Skeletal muscle cell (primary cell): ENCODE measurements at places on chromosomes 16 and 17.
A peak's percentile ranks its signal among the peaks of the same experiment; 100 is the strongest.

DNA sequence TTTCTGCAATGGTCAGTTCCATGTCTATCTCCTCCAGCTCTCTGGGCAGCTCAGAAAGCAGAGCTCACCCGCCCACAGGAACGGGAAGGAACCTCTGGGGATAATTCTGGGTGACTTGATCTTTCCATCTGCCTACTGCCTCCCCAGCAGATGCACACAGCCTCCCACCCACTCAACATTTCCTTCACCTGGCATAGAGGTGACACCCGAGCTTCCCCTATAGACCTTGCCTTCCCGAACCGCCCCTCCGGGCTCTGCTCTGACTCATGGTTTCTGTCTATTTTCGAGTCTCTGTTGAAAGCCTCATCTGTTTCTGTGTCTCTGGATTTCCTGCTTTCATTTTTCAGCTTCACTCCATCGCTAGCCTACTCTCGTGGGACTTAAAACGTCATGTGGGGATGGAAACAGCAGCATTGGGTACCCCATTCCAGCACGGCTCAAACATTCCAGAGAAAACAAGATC lies 11.4 kb downstream of the GGA3 start:
- no peak for DNase-seq

DNA sequence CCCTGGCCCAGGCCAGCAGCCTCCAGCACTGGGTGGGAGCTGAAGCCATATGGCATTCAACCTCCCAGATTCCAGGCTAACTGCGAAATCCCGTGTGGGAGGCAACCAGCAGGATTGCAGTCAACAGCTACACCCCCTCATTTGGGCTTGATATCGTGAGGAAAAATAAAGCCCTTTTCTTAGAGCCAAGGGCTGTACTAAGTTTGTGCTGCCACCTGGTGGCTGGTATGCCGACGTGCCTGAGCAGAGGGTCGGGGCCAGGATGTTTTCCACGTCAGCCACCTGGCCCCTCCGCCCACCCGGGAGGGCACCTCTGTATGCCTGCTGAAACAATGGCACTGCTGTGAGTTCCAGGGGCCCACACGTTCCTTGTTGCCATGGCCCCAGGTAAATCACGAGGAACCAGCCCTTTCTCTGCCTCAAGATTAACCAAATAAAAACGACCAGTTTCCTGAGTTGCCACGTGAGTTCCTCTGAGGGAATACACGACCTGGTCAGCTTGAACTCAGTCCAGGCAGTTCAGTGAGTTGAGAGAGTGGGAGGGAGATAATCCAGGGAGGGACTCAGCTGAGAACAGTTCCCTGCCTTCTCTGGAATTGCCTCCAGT lies 9.0 kb downstream of the TMEM98 start:
- peak; percentile 39 for DNase-seq

GRCh38 chr17:75996665-75997590 lies 3.7 kb upstream of the CDK3 start:
- DNase-seq = no peak

- no peak for DNase-seq
These were observed 3.4 kb upstream of the CSHL1 start for GRCh38 chr17:63914471-63914870.

DNA sequence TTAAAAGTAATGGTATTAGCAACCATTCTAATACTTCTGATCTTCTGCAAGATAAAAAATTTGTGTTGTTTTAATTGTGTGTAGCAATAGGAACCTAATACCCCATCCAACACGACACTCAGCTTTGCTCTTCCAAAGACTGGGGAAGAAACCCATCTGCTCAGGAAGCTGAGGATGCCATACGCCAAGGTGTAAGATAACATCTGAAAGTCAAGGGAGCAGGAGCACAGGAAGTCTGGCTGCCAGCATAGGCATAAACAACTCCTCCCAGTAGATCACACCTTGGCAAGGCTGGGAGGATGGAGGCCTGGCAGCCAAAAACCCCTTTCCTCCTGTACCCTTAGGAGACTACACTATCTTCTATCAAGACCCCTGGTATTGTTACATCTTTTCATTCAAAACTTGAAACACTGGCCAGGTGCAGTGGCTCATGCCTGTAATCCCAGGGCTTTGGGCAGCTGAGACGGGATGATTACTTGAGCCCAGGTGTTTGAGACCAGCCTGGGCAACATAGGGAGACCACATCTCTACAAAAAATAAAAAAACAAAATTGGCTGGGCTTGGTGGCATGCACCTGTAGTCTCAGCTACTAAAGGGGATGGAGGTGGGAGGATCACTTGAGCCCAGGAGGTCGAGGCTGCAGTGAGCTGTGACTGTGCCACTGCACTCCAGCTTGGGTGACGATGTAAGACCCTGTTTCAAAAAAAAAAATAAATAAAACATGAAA lies 5.7 kb upstream of the SPHK1 start:
- DNase-seq = no peak

DNA sequence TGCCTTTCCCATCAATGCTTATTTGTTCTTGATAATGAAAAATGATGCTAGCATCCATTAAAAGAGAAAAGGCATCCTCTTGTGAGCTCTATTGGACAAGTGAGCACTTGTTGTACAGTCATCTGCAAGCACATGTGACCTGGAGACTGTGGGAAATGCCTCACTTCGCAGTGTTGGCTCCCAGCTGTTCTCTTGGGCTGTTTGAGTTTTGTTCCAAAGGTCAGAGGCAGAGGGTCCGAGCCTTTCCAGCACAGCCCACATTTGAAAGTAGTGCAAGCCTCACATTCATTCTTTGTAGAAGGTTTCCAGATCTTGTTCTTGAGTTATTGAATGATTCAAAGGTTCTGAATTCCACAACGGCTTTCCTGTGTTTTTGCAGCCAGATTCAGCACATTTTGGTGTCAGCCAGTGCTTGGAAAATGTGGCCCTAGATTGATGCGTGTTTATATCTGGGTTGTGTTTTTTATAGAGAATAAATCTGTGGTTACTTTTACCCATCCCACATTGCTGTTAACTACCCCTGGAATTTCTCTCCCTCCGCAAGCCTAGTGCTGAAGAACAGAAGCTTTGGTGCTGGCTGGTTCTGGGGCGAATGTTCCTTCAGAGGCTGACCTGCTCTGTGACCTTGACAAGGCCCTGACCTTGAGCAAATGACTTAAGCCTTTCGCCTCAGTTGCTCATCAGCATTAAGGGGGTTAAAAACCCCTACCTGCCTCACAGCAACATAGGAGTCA lies 49.8 kb downstream of the CDH1 start:
- peak; percentile 15 for DNase-seq

DNA sequence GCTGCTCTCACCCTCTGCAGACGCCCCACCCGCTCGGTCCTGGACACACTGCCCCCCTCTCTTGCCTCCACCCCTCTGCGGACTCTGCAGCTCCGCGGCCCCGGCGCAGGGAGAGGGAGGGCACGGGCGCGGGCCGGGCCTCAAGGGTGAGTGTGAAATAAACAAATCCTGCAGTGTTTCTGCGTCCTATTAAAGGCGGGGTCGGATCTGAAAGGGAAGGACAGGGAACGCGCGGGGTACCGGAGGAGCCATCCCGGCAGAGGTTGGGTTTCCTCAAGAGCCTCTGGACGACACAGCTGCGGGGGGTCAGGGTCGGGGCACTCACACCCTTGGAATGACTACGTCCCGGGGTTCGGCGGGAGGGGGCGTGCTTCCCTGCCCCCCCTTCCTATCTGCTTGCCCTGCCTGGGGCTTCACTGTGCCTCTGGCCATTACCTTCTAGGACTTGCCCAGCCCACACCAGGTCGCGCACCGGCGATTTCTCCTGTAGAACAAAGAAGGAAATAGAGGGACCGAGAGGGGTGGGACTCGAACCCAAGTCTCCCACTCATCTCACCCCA lies 466 bp upstream of the HSF4 start:
- no peak for DNase-seq

DNA sequence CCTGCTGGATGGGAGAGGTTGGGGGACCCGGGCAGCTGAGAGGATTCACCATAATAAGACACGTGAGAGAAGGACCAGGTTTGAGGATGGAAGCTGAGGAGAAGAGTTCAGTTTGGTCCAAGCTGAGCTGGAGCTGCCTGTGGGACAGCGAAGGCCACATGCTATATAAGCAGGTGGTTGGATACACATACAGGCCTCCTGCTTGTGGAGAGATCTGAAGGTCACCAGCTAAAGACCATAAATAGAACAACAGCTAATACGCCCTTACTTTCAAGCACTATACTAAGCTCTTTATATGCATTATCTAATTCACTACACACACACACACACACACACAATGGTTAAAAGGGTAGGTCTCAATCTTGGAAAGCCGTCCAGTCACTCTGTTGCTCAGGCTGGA lies 32.1 kb downstream of the DUSP14 start:
- DNase-seq = no peak

DNA sequence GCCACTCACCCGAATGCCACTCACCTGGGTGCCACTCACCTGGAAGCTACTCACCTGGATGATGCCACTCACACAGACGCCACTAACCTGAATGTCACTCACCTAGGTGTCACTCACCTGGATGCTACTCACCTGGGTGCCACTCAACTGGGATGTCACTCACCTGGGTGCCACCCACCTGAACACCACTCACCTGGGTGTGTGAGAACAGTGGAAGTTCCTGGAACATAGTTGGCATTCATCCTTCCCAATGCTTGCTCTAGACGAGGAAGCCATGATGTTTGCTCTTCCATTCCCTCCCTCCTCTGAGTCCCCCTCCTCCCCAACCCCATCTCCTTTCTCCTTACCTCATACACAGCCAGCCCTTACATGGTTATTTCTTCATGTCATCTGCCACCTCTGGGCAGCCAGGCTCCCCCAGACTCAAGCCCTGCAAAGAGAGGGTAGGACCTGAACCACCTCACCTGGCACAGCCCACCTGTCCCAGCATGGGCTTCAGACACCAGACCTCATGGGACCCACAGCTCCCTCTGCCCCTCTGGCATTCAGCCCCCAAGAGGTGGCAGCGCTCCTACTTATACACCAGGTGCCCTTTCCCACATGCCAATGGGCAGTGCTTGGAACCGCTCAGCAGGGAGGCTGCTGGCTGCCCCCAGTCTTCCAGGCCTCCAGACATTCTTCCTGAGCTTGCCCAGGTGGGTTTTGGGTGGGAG lies 171.8 kb upstream of the FOXF1 start:
- DNase-seq = no peak

GRCh38 chr16:50086176-50086575 lies 20.4 kb downstream of the HEATR3 start:
- DNase-seq = no peak

GRCh38 chr17:16470265-16470664 lies 21.7 kb downstream of the LRRC75A start:
- no peak for DNase-seq

GRCh38 chr16:11737713-11738112 lies 4.9 kb downstream of the TXNDC11 start:
- DNase-seq = no peak

- DNase-seq = no peak
These were observed 270.0 kb downstream of the SLC39A11 start for GRCh38 chr17:72822358-72823023.

- DNase-seq = peak; percentile 65
These were observed 53.7 kb upstream of the ETV4 start for GRCh38 chr17:43599835-43600234.

GRCh38 chr17:71522383-71522782 lies 598.4 kb upstream of the SOX9 start:
- DNase-seq = no peak

DNA sequence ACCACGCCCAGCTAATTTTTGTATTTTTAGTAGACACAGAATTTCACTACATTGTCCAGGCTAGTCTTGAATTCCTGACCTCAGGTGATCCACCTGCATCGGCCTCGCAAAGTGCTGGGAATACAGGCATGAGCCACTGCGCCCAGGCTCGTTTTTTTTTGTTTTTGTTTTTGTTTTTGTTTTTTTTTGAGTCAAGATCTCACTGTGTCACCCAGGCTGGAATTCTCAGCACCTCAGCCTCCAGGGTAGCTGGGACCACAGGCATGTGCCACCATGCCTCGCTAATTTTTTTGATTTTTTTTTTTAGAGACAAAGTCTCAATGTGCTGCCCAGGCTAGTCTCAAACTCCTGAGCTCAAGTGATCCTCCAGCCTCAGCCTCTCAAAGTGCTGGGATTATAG lies 17.5 kb upstream of the CMTM4 start:
- DNase-seq = no peak

- no peak for DNase-seq
These were observed 39.0 kb downstream of the HLF start for GRCh38 chr17:55303701-55304145.

DNA sequence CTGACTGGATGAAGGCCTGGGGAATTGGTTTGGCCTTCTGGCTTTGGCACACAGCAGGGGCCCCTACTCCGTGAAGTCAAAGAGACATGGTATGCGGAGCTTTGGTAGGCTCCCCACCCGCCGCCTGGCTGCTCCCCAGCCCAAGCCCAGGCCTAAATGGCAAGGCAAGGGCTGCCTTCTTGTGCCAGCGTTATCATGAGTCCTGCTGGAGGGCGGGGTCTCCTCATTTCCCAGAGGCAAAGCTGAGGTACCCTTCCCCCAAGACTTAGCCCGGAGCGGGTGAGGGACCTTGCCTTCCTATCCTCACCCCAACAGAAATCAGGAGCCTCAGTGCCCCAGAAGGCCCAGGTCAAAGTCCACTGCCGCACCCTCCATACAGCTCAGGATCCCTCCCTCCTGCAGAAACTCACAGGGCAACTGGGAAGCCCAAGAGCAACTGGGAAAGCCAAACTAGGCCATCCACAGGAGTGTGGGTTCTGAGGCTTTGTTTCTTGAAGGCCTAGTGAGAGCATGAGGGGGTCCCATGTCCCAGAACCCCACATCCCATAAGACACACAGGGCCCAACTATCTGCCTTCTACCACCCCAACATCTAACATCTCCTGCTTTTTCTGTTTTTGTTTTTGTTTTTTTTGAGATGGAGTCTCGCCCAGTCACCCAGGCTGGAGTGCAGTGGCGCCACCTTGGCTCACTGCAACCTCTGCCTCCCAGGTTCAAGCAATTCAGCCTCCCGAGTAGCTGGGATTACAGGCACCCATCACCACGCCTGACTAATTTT lies 9.3 kb downstream of the PGAP3 start:
- no peak for DNase-seq

GRCh38 chr17:55421179-55421934 lies at the start of gene MMD:
TSS of gene MMD (minus strand) at chr17:55421835. CDS start at chr17:55421695, 140 bp downstream.
- no peak for DNase-seq

- no peak for DNase-seq
These were observed 482 bp upstream of the SLC16A3 start for GRCh38 chr17:82228278-82228841.

DNA sequence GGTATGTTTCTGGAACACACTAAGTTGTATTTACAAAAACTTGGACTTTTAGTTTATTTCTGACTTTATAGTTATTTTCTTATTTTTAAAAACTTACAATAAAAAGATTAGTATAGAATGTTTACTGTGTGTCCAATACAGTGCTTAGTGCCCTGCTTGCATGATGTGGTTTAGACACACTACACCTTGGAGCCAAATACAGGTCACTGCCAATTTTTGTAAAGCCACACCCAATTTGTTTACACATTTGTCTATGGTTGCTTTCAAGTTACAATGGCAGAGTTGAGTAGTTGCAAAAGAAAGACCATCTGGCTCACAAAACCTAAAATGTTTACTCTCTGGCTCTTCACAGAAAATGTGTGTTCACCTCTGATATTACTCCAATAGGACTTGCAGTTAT lies 807.1 kb downstream of the KCNJ2 start:
- no peak for DNase-seq

DNA sequence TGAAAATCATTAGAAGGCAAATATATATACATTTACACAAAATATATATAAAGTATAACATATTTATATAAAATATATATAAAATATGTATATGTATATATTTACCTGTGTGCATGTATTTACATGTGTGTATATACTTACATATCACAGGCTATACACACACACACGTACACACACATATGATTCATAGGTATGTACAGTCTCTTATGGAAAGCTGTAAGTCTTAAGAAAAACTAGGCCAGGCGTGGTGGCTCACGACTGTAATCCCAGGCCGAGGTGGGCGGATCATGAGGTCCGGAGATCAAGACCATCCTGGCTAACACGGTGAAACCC lies 14.7 kb downstream of the TOM1L2 start:
- DNase-seq = no peak
